ENCODE measurements at places on chromosomes 1 and 21. TPM values are rescaled to one million over a fixed set of nuclear protein-coding genes. Genes with fewer than 3 reads are reported as not detected.

RIPPLY3 gene
- polyA plus RNA-seq, result not detected

OR10Z1 gene
- polyA plus RNA-seq, result not detected

ADGRB2 gene
- polyA plus RNA-seq, result 0.30 TPM

- H3K27me3 ChIP-seq, result no peaks in the 10 kb centered on the region
- H3K4me3 ChIP-seq, result no peak overlapping the region
- DNase-seq, result peak; percentile 30
- no peaks in the 10 kb centered on the region for H3K36me3 ChIP-seq
- no peak overlapping the region for H3K27ac ChIP-seq
- no peaks in the 10 kb centered on the region for H3K4me1 ChIP-seq
Observed at GRCh38 chr1:214123061-214123784, 135.4 kb downstream of the PROX1 start.

DNA sequence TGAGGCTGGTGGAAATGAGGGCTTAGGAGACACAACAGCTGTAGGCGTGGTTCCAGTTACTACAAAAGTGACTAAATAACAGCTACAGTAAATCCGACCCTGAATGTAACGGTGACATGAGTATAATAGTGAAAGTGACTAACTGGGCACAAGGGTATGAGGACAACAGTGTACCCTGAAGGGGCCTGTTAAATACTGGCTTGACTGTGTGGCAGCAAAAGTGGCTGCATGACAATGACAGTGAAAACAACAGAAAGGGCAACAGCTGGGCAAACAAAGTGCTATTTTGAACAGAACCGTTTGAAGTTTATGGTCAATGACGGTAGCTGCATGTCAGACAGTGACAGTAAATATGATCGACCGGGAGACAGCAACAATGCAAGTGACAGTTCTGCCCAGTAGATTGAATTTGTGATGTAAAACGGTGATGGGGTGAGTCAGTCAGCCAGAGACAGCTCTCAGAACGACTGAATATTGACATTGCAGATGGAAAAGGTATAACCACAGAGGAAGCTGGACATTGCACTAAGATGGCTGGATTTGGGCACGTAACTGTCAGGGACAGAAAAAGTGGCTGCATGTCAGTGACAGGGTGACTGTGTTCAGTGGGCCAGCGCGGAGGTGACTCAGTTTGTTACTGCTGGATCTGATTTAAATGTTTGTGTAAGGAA, 1.2 kb upstream of the ZBTB40 start:
- no peak for DNase-seq
- H3K27me3 ChIP-seq, result no peaks in the 10 kb centered on the region
- H3K27ac ChIP-seq, result peak overlapping the region; percentile 93
- H3K4me3 ChIP-seq, result no peak overlapping the region

DNA sequence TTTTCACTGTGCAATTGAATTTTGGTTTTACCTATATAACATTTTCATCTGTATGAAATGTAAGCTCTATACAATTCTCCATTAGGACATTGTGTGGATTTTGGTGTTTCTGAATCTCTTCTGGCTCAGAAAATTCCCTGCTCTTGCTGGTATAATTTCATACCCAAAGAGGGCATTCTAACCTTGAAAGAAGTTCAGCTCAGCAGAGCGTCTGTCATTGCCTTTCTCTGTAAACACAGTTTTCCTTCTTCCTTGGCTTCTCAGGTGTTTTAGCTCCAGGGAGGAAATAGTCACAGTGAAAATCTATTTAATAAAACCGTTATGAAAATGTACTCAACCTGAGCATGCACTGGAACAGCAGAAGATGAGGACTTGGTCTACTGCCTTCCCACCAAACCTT, 16.0 kb downstream of the DISC1 start:
- H3K4me1 ChIP-seq, result no peaks in the 10 kb centered on the region
- no peaks in the 10 kb centered on the region for H3K36me3 ChIP-seq
- no peak for DNase-seq
- H3K27me3 ChIP-seq, result no peaks in the 10 kb centered on the region
- no peak overlapping the region for H3K27ac ChIP-seq

MGST3 gene
- 193 TPM for polyA plus RNA-seq

GRCh38 chr1:158527190-158527815, 26.9 kb downstream of the OR6Y1 start:
- no peaks in the 10 kb centered on the region for H3K4me1 ChIP-seq
- H3K4me3 ChIP-seq, result no peak overlapping the region
- H3K27ac ChIP-seq, result no peak overlapping the region
- no peaks in the 10 kb centered on the region for H3K36me3 ChIP-seq

DNA sequence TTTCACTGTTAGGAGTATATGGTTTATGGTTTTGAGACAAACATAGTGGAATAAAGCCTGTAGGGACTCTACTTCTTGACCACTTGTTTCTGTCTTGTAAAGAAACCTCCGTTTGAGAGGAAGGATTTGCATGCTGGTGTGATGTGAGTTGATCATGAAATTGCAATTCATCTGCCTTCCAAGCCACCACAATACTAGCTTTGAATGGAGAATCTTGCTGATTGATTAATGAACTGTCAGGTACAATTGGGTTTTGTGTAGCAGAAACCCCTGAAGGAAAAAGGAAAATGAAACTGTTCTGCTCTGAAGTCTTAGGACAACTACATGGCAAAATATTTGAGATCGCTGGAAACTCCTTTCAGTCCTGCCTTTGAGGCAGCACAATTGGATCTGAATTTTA, 90.7 kb downstream of the VPS13D start:
- no peaks in the 10 kb centered on the region for H3K27me3 ChIP-seq
- no peak overlapping the region for H3K4me3 ChIP-seq
- no peaks in the 10 kb centered on the region for H3K36me3 ChIP-seq
- no peak for DNase-seq

DNA sequence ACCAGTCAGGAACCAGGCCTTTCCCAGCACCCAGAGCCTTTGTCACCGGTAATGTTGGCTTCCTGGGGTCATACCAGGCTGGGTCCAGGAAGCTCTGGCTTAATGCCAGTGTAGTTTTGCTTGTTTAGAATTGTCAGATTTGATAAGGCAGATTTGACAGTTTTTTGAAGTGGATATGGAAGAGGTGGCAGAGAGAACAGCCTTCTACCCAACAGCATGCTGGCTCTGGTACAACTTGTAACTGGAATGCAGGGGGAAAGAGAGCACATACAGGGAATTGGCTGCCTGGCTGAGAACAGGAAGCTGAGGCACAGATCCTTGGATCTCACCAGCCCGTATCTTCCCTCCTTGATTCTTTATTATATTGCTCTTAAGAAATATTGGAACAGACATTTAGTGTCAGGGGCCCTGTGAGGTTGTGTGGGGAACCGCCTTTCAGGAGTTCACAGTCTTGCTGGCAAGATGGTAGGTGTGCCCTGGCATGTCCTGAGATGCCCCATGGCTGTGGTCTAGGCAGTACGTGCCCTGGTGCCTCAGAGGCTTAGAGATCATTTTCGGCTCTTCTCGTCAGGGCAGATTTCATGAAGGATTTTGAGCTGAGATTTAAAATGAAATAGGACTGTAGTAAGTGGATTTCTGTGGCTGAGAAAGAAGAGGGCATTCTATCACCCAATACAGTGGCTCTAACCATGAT, 227.0 kb downstream of the PBX1 start:
- DNase-seq, result no peak
- peaks cover 28% of the 10 kb centered on the region for H3K4me1 ChIP-seq
- no peaks in the 10 kb centered on the region for H3K36me3 ChIP-seq
- no peaks in the 10 kb centered on the region for H3K27me3 ChIP-seq

C4BPA gene
- polyA plus RNA-seq, result 1.8 TPM
